ENCODE measurements at places on chromosomes 11 and 22.

DNA sequence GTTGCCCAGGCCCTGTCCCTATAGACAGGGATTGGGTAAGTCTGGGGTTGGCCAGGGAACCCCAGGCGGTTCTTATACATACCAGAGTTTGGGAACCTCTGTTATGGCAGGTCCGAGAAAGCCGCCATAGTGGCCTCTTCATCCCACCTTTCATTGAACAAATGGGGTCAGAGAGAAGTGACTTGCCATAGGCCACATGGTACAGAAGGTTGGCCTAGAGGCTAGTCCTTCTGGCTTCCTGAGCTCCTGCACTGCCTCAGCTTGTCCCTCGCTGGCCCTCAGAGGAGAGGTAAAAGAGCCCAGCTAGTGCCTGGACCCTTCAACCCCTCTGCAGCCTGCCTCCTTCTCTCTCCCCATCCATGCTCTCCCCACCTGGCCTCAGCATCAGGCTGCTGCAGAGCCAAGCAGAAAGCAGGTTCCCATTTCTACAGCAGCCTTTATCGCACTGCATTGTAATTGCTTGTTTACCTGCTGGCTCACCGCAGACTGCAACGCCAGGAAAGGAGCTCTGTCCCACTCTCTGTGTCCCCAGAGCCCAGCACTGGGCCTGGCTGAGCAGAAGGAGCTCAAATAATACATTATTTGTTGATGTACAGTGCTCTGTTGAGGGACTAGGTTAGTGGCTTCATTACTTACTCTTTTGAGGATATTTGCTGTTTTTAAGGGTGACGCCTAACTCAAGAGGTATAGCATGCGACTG, 103.6 kb downstream of the TRIM29 start:
- H3K4me1 ChIP-seq, result no peaks in the 10 kb centered on the region
- DNase-seq, result no peak
- H3K27ac ChIP-seq, result no peak overlapping the region
- no peak overlapping the region for H3K4me3 ChIP-seq
- no peaks in the 10 kb centered on the region for H3K36me3 ChIP-seq

GRCh38 chr22:31083923-31084810, 3.0 kb downstream of the SMTN start:
- peaks cover 31% of the 10 kb centered on the region for H3K4me1 ChIP-seq
- peak overlapping the region; percentile 53 for H3K27ac ChIP-seq
- peaks cover 2% of the 10 kb centered on the region for H3K27me3 ChIP-seq
- no peak for DNase-seq
- no peaks in the 10 kb centered on the region for H3K36me3 ChIP-seq
- H3K4me3 ChIP-seq, result peak overlapping the region; percentile 81

DNA sequence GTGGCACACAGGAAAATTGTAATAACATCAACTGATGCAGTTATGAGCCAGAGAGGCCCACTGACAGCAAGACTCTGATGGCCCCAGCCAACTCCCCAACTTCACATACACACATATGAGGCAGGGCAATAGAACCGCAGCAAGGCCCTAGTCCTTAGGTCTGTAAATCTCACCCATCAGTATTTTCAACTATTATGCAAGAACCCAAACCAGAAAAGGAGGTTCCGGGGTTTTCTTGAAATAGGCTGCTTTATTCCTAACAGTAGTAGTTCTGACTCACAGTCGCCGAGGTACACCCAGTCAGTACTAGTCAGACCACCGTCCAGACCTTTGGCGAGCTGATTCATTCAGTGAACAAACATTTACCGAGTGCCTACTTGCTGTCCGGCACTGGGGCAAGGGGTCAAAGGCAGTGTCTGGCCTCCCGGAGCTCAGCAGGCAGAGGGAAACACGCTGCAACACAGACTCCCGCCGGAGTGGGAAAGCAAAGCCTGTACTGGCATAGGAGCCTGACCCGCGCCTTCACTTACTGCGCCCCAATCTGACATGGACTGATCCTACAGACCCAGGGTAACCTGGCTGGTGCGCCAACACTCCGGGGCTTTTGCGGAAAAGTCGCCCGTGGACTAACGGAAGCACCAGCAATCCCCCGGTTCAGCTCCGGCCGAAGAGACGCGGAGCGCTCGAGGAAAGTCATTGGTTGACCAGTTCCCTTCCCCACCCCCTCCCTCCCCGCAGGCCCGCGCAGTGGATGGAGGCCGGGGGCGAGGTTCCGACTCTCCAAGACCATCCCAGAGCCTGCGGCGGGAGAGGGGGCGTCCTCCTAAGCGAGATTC, 1.3 kb downstream of the PLEKHA7 start:
- no peaks in the 10 kb centered on the region for H3K36me3 ChIP-seq
- peaks cover 4% of the 10 kb centered on the region for H3K27me3 ChIP-seq
- peak overlapping the region; percentile 61 for H3K4me3 ChIP-seq
- no peak for DNase-seq
- H3K4me1 ChIP-seq, result peaks cover 10% of the 10 kb centered on the region

GRCh38 chr22:21632237-21632895, at the start of gene CCDC116:
CCDC116 (plus strand) TSS chr22:21632760; CDS start chr22:21633182, 422 bp downstream.
- peaks cover 16% of the 10 kb centered on the region for H3K4me1 ChIP-seq
- H3K4me3 ChIP-seq, result no peak within 1 kb of the TSS
- no peaks in the 10 kb centered on the region for H3K27me3 ChIP-seq

DNA sequence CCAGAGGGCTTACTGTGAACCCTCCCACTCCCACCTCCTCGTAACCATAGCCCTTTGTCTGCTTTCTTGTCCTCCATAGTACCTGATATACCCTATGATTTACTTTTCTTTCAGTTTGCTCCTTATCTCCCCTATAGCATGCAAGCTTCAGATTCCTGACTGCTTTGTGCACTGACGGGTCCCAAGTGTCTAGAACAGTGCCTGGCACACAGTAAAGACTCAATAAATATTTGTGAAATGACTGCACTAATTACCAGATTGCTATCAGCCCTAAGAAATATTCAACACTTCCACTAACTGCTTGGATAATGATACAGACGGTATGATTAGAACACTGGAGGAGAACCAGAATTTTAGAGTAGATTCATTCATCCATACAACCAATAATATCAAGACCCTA, 33.0 kb downstream of the ISX start:
- no peak overlapping the region for H3K4me3 ChIP-seq
- no peaks in the 10 kb centered on the region for H3K4me1 ChIP-seq
- no peaks in the 10 kb centered on the region for H3K36me3 ChIP-seq

GRCh38 chr22:28034760-28035401, 115.8 kb upstream of the PITPNB start:
- H3K4me3 ChIP-seq, result no peak overlapping the region
- DNase-seq, result no peak
- H3K27me3 ChIP-seq, result peaks cover 5% of the 10 kb centered on the region
- H3K4me1 ChIP-seq, result no peaks in the 10 kb centered on the region
- no peak overlapping the region for H3K27ac ChIP-seq
- no peaks in the 10 kb centered on the region for H3K36me3 ChIP-seq

DNA sequence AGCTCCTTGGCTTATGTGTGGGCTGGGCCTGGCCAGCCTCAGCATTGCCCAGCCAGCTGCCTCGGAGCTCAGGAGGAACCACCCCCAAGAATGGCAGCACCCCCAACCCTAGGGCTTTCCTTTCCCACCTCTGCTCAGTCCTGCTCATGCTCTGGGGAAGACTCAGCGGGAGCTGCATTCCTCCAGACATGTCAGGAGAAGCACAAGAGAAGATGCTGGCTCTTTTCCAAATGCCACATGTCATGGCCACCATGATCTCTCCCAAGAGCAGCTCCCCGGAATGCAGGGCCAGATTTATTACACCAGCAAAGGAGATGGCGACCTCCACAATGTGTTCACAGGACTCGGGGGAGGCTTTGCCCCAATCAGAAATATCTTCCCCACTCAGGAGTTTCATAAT, 143.7 kb downstream of the PKNOX2 start:
- H3K27me3 ChIP-seq, result peaks cover 2% of the 10 kb centered on the region
- DNase-seq, result no peak
- no peaks in the 10 kb centered on the region for H3K36me3 ChIP-seq
- no peaks in the 10 kb centered on the region for H3K4me1 ChIP-seq
- H3K4me3 ChIP-seq, result no peak overlapping the region

GRCh38 chr11:555780-556661, 4.5 kb downstream of the LMNTD2 start:
- no peaks in the 10 kb centered on the region for H3K36me3 ChIP-seq
- H3K27me3 ChIP-seq, result no peaks in the 10 kb centered on the region
- H3K27ac ChIP-seq, result no peak overlapping the region

GRCh38 chr11:2581151-2581930, 118.5 kb downstream of the KCNQ1OT1 start:
- no peak for DNase-seq
- H3K4me3 ChIP-seq, result no peak overlapping the region
- no peaks in the 10 kb centered on the region for H3K36me3 ChIP-seq
- H3K27me3 ChIP-seq, result no peaks in the 10 kb centered on the region

DNA sequence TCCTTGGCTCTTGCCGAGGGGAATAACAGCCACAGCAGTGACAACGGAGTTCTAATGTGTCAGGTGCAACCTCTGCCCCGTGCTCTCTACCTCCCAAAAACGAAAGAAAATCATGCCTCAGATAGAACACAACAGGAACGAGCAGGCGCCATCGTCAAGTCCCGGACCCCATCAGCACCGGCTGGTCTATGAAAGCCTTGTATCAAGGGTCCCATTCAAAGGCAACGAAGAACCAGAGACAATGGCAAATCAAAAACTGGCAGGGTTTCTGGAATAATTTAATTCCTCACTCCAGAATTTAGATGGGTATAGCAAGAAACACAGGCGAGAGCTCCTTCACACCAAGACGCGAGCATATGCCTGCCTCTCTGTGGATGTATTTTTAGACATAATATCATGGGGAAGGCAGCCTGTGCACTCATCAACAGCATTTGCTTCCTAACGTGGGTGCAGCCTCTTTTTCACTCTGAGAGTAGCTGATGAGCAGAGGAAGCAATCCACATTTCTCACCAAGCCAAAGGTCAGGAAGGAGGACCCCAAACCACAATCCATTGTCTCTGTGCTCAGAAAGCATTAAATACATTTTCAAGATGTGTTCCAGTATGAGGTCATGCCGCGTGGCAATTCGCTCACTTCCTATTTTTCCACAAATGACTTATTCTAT, 193.4 kb upstream of the BLID start:
- no peaks in the 10 kb centered on the region for H3K36me3 ChIP-seq
- H3K4me3 ChIP-seq, result no peak overlapping the region
- no peak overlapping the region for H3K27ac ChIP-seq
- no peaks in the 10 kb centered on the region for H3K4me1 ChIP-seq
- DNase-seq, result no peak

- no peaks in the 10 kb centered on the region for H3K36me3 ChIP-seq
- no peaks in the 10 kb centered on the region for H3K4me1 ChIP-seq
- peaks cover 5% of the 10 kb centered on the region for H3K27me3 ChIP-seq
- no peak overlapping the region for H3K27ac ChIP-seq
- H3K4me3 ChIP-seq, result no peak overlapping the region
- no peak for DNase-seq
Observed at GRCh38 chr11:14124886-14125285, 162.4 kb downstream of the SPON1 start.

- H3K4me1 ChIP-seq, result peaks cover 67% of the 10 kb centered on the region
- no peaks in the 10 kb centered on the region for H3K36me3 ChIP-seq
- H3K27me3 ChIP-seq, result no peaks in the 10 kb centered on the region
- peak overlapping the region; percentile 89 for H3K27ac ChIP-seq
Observed at GRCh38 chr22:17767233-17768065, 6.8 kb downstream of the BID start.

DNA sequence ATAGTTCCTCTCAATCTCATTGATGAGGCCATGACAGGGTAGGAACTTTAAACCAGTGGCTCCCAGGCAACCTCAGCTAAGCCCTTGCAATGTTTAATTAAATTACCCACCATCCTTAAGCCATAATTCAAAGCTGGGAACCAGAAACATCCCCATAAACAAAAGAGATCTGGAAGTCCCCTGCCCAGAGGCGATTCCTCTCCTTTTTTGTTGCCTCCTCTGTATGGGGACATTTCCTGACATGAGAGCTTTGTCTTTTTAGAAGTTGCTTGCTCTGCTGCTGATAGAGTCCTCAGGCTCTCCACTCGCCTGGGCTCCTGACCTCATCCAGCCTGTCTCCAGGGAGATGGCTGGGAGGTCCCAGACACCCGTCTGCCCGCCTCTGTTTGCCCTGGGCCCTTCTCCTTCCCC, 3.2 kb downstream of the DTX4 start:
- no peak overlapping the region for H3K4me3 ChIP-seq
- H3K36me3 ChIP-seq, result no peaks in the 10 kb centered on the region
- no peak for DNase-seq
- H3K27me3 ChIP-seq, result peaks cover 8% of the 10 kb centered on the region
- peaks cover 6% of the 10 kb centered on the region for H3K4me1 ChIP-seq
- H3K27ac ChIP-seq, result no peak overlapping the region

DNA sequence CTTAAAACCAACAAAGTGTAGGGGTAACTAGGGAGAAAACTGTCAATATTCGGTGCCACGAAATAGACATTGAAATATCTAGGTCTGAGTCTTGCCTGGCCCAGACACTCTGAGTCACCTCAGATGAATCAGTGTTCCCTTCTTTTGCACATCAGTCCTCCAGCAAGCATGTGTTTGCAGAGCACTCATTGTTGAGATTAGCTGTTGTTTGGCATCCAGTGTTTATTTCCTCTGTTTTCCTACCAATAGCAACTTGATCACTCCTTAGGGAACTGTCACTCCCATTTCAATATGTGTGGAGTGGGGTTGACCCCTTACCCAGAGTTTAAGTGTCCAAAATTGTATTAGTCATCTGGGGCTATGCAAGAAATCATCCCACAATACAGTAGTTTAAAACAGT, 4.7 kb upstream of the ASCC2 start:
- peaks cover 4% of the 10 kb centered on the region for H3K27me3 ChIP-seq
- no peak for DNase-seq
- H3K36me3 ChIP-seq, result no peaks in the 10 kb centered on the region

GRCh38 chr11:125295931-125296330, 131.4 kb downstream of the PKNOX2 start:
- H3K4me1 ChIP-seq, result no peaks in the 10 kb centered on the region
- H3K4me3 ChIP-seq, result no peak overlapping the region
- DNase-seq, result no peak
- no peak overlapping the region for H3K27ac ChIP-seq
- H3K27me3 ChIP-seq, result peaks cover 1% of the 10 kb centered on the region
- no peaks in the 10 kb centered on the region for H3K36me3 ChIP-seq

DNA sequence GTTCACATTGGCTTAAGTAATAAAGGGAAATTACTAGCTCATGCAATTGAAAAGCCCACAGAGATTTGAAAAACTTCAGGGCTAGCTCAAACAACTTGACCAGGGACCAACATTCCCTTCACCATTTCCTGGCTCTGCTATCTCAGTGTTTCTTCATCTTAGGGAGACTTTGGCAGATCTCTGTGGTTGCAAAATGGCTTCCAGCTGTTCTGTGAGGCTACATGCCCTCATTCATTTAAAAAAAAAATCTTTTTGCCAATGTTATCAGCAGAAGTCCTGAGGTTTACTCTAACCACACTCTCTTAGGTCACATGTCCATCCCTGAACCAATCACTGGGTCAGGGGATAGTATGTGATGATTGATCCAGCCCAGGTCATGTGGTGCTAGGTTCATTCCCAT, 13.9 kb upstream of the RASSF10 start:
- H3K4me1 ChIP-seq, result no peaks in the 10 kb centered on the region
- no peak for DNase-seq
- peaks cover 4% of the 10 kb centered on the region for H3K27me3 ChIP-seq

DNA sequence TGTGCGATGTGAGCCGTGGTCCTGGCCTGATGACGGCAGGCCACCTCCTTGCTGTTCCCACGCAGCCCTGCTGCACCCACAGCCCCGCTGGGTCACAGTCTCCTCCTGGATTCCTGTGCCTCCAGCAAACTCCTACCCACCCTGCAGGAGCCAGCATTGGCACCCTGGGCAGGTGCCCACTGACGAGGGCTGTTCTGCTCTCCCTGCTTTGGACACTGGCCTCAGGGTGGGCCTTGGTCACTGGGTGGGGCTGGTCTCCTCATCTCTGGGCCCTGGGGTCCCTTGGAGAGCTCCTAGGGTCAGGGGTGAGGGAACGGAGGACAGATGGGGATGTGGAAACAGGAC, 12.7 kb downstream of the TSPAN4 start:
- no peak overlapping the region for H3K27ac ChIP-seq
- peaks cover 10% of the 10 kb centered on the region for H3K4me1 ChIP-seq
- no peak for DNase-seq
- no peak overlapping the region for H3K4me3 ChIP-seq
- peaks cover 3% of the 10 kb centered on the region for H3K27me3 ChIP-seq

Measured in immature natural killer cell (primary cell).